GM23338 (cell line): ENCODE measurements at places on chromosomes 3 and 15. TPM values are rescaled to one million over a fixed set of nuclear protein-coding genes. Genes with fewer than 3 reads are reported as not detected.

DNA sequence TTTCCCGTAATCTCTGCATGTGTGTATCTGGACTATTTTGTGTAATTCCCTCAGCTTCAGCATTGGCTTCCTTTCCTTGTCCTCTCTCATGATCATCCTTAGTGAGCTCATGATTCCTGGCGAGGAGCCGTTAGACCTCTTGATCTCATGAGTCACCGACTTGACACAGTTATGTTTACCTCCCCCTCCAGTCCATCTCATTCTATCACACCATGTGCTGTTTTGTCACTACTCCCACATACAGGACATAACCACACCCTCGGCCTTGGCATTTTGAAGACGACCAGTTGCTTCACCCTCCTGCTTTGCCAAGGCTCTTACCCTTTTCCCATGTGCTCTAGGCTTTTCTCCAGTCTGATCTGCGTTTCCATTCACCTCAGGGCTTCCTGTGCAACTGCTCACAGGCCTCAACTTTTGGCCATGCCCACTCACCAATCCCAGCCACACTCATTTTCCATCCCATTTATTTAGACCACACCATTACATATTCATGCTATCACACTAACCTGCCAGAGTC is 41.5 kb downstream of the CP start:
- no peak overlapping the region for H3K27ac ChIP-seq
- H3K4me3 ChIP-seq: no peak overlapping the region
- H3K27me3 ChIP-seq: no peaks in the 10 kb centered on the region
- H3K4me1 ChIP-seq: no peaks in the 10 kb centered on the region; the same call in 1 of the 2 replicates
- DNase-seq: no peak
- 0 out of 2 replicates have a peak, but pooled peaks cover 5% of the 10 kb centered on the region for H3K36me3 ChIP-seq

The CHRM5 gene
- total RNA-seq: not detected in 2 replicates

The RASGRP1 gene
- 1.1 and 1.2 TPM in 2 replicates for total RNA-seq

- H3K36me3 ChIP-seq: peaks cover 5% of the 10 kb centered on the region; the same call in 1 of the 2 replicates
- H3K4me3 ChIP-seq: peak overlapping the region; percentile 3; the same call in 1 of the 2 replicates
- no peaks in the 10 kb centered on the region for H3K27me3 ChIP-seq
- peak overlapping the region; percentile 7; the same call in 1 of the 2 replicates for H3K27ac ChIP-seq
- no peak for DNase-seq
These were observed 13.4 kb downstream of the UBP1 start for GRCh38 chr3:33426630-33427317.

DNA sequence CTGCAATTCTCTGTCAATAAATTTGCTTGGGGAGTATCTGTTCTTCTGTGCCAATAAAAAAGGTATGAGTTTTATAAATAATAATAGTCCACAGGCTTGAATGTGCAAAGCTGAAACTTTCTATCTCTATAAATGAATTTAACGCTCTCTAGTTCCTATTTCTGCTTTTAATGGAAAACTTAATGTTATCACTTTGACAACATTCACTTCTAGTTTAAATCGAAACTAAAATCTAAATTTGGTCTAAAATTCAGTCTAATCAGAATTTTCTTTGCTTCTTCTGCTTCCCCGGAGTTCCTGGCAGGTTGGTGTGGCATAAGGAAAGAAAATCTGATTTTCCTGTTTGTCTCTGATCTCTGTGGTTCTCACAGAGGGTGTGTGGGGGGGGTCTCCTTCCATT is 450.1 kb upstream of the TBL1XR1 start:
- H3K4me3 ChIP-seq: no peak overlapping the region
- DNase-seq: no peak
- H3K27ac ChIP-seq: no peak overlapping the region
- no peaks in the 10 kb centered on the region for H3K36me3 ChIP-seq

The AGBL1 gene
- total RNA-seq: 0.03 TPM in 1 of 2 replicates, not detected in the other

DNA sequence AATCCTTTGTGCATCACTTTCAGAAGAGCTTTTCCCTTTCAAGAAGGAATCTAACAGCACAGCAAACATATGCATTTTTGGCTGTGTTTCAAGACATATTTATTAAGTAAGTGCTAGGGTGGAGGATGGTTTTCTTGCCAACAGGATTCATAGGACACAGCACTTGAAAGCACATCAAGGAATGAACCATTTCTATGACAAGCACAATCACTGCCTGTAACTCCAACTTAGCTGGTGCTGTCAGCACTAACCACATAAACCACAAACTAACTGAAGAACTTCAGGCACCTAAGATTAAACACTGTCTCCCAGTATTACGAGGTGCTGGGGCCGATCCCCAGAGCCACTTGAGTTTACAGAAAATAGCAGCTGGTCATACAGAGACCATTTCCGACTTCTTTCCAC is 35.4 kb upstream of the SPRED1 start:
- peaks cover 11% of the 10 kb centered on the region; the same call in 1 of the 2 replicates for H3K4me1 ChIP-seq
- no peak for DNase-seq
- no peak overlapping the region for H3K4me3 ChIP-seq
- H3K36me3 ChIP-seq: no peaks in the 10 kb centered on the region

GRCh38 chr3:181919375-181919774 is 207.7 kb downstream of the SOX2 start:
- no peak overlapping the region for H3K27ac ChIP-seq
- H3K36me3 ChIP-seq: no peaks in the 10 kb centered on the region
- no peak overlapping the region for H3K4me3 ChIP-seq
- DNase-seq: no peak
- no peaks in the 10 kb centered on the region for H3K27me3 ChIP-seq
- peaks cover 25% of the 10 kb centered on the region for H3K4me1 ChIP-seq

- DNase-seq: no peak
- no peaks in the 10 kb centered on the region for H3K4me1 ChIP-seq
- H3K4me3 ChIP-seq: no peak overlapping the region
- no peaks in the 10 kb centered on the region for H3K36me3 ChIP-seq
- no peak overlapping the region for H3K27ac ChIP-seq
These were observed 728.6 kb downstream of the ROBO1 start for GRCh38 chr3:79039192-79039591.

DNA sequence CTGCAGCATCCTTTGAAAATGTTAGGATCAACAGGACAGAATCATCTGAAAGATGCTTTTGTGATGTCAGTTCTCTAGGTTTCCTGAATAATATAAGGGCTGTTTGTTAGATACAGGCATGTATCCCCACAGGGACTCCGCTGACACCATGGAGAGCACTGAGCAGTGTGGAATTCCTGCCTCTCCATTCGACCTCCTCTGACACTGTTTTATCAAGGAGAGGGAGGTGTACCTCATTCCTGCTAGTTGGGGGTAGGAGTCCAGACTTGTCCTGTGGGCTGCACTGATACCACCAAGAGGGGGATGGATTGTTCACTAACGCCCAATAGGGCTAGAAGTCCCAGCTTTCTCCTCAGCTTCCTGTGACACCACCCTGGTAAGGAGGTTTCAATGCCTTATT is 46.6 kb downstream of the LARS2 start:
- peak overlapping the region; percentile 48; the same call in 1 of the 2 replicates for H3K27ac ChIP-seq
- peaks cover 8% of the 10 kb centered on the region for H3K4me1 ChIP-seq
- H3K27me3 ChIP-seq: no peaks in the 10 kb centered on the region
- H3K4me3 ChIP-seq: no peak overlapping the region

DNA sequence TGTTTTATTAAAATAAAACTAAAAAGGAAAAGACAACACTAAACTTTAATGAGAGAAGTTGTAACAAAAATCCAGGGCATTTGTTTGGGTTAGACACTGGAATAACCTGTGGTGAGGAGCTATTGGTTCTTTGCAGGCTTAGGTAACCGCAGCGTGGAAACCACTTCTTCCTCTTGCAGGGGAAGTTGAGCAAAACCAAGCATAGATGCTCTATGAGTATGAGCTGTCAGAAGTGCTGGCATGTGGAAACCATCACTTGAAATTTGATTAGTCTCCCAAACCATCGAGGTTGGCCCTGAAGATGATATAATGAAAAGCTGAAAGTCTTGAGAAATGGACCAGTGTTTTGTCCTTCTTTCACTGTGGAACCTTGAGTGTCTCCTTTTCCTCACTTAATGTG is 127.1 kb upstream of the RBMS3 start:
- H3K27ac ChIP-seq: no peak overlapping the region
- H3K36me3 ChIP-seq: no peaks in the 10 kb centered on the region
- H3K4me3 ChIP-seq: no peak overlapping the region
- H3K27me3 ChIP-seq: no peaks in the 10 kb centered on the region

DNA sequence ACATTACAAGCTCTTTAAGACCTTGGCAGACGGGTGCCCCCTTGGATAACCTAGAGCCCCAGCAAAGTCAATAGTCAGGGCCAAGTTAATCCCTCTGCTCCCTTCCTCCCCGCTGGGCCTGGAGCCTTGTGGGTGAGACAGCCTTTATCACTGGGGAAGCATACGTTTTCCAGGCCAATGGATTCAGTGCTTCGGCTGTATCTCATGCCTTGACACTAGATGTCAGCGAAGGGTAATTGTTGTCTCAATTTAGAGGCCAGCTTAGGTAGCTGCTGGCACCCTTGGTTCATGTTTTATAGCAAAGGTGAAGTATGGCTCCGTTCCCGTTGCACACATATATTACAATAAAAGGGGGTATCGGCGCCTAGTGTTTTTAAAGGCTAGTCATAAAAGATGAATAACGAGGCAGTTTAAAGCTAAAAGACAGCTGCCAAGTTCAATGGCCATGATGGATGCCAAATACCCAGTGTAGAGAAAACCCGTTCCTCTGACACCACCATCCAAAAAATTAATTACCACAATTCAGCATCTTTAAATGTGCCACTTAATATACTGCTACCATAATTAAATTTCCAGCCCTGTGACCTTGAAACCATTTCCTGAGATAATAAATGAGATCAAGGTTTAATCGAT is 52.3 kb upstream of the BNIP2 start:
- no peaks in the 10 kb centered on the region for H3K4me1 ChIP-seq
- no peaks in the 10 kb centered on the region for H3K27me3 ChIP-seq
- no peaks in the 10 kb centered on the region for H3K36me3 ChIP-seq
- H3K4me3 ChIP-seq: no peak overlapping the region

The MRAS gene
- 7.5 and 9.1 TPM in 2 replicates for total RNA-seq

GRCh38 chr3:59052803-59053411 is 3.1 kb upstream of the CFAP20DC start:
- peaks cover 14% of the 10 kb centered on the region for H3K4me1 ChIP-seq
- no peak overlapping the region for H3K4me3 ChIP-seq
- no peak overlapping the region for H3K27ac ChIP-seq
- H3K27me3 ChIP-seq: no peaks in the 10 kb centered on the region; the same call in 1 of the 2 replicates
- no peaks in the 10 kb centered on the region for H3K36me3 ChIP-seq
- DNase-seq: peak; percentile 77

The GPR15 gene
- not detected in 2 replicates for total RNA-seq

DNA sequence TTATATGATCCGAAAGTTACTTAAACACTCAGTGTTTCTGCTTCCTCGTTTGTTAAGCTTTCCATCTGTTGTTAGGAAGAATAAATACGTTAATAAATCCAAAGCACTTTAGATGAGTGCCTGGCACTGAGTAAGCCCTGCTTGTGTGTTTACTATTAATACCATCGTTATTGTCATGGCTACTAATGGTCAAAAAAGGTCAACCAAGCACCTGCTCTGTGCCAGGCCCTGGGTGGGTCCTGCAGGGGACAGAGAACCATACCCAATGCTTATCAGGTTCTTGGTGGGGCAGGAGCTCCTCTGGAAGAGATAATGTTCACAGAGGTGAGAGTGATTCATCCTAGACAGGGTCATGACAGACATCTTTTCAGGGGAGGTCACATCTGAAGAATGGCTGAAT is 39.9 kb downstream of the GALNT15 start:
- no peak overlapping the region for H3K27ac ChIP-seq
- no peaks in the 10 kb centered on the region for H3K4me1 ChIP-seq
- no peak overlapping the region for H3K4me3 ChIP-seq
- H3K27me3 ChIP-seq: no peaks in the 10 kb centered on the region

The CISH gene
- 2.7 and 3.6 TPM in 2 replicates for total RNA-seq

DNA sequence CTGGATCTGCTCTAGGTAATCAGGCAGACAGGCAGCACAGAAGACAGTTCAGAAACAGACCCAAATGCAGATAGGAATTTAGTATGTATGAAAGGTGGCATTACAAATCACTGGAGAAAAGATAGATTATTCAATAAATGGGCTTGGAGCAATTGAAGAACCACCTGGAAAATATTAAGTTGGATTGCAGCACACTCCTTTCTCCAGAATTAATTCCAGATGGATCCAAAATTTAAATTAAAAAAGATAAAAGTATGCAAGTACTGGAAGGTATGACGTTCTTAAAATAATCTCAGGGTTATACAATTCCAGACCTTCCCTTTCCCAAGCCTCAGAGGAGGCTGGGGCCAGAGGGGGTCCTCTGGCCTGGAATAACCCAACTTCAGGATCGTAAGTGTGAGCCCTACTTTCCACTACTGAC is 32.5 kb downstream of the HRH1 start:
- no peak overlapping the region for H3K4me3 ChIP-seq
- DNase-seq: no peak
- H3K4me1 ChIP-seq: no peaks in the 10 kb centered on the region
- no peaks in the 10 kb centered on the region for H3K36me3 ChIP-seq
- H3K27ac ChIP-seq: no peak overlapping the region

DNA sequence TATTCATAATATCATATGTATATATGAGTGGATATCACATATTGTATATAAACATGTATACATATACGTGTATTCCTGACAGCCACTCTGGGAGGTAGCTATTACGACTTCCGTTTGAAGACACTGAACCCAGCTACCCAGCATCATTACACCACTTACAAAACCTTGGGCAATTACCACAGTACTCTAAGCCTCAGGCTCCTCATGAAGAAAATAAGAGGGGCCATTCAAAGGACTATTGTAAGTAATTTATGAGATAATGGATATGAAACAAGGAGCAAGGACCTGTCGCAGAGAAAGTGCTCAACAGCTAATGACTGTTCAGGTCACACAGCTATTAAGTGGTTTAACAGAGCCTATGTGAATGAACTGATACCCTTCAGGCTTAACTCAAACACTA is 52.4 kb downstream of the KCNMB2 start:
- H3K4me3 ChIP-seq: no peak overlapping the region
- H3K27me3 ChIP-seq: no peaks in the 10 kb centered on the region
- no peaks in the 10 kb centered on the region for H3K36me3 ChIP-seq
- H3K27ac ChIP-seq: no peak overlapping the region

The ZCWPW2 gene
- total RNA-seq: not detected in 2 replicates

DNA sequence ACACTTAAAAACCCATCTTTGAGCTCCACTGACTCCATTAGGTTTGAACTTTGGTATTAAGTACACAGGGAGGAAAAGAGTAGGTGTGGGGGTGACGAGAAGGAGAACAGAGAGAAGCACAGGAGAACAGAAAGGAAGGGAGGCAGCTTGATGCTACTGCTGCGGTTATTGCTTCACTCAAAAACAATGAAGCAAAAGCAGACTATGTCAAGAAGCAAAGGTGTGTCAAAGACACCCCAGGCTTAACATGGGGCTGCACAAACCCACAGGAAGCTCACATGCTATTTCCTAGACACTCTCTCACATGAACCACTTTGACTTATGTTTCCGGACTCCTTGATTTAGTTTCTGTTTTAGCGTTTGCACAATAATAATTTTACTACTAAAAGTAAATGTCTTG is 961.0 kb upstream of the CFAP20DC start:
- no peak overlapping the region for H3K4me3 ChIP-seq
- no peaks in the 10 kb centered on the region for H3K27me3 ChIP-seq
- no peak for DNase-seq
- H3K4me1 ChIP-seq: peaks cover 16% of the 10 kb centered on the region
- H3K27ac ChIP-seq: no peak overlapping the region
